ENCODE measurements at places on chromosomes 5 and 9. TPM values are rescaled to one million over a fixed set of nuclear protein-coding genes. Genes with fewer than 3 reads are reported as not detected.

Gene TGFBR1
- total RNA-seq = 30.1 TPM

Gene SPINK1
- 0.68 TPM for total RNA-seq

Gene ANKRD33B
- total RNA-seq = 3.1 TPM

Gene TXNDC8
- not detected for total RNA-seq

Gene EPB41L4A
- total RNA-seq = 0.35 TPM

Gene UGT3A1
- not detected for total RNA-seq

Gene LMAN2
- total RNA-seq = 415 TPM

Gene FGD3
- total RNA-seq = not detected

Gene PCDHGB6
- 3.5 TPM for total RNA-seq

Gene SCAMP1
- 33.0 TPM for total RNA-seq

Gene DBH
- total RNA-seq = not detected

Gene PCAT7
- 0.23 TPM for total RNA-seq

Gene SPATA31D4
- total RNA-seq = not detected

Gene PIP5K1B
- total RNA-seq = not detected

Gene SYNPO
- 0.59 TPM for total RNA-seq

Gene ADGRV1
- 0.59 TPM for total RNA-seq

Gene MYORG
- total RNA-seq = 0.35 TPM

Gene CHSY3
- total RNA-seq = 4.0 TPM

Gene KCNV2
- not detected for total RNA-seq

Gene NPDC1
- 9.5 TPM for total RNA-seq

Gene SLC27A6
- not detected for total RNA-seq

Gene IFNB1
- not detected for total RNA-seq

Gene SPEF2
- 1.1 TPM for total RNA-seq

Gene OTP
- total RNA-seq = not detected

Measured in smooth muscle cell of the coronary artery (primary cell).